Right ventricle myocardium superior (tissue), 1 donor: ENCODE measurements at places on chromosomes 5 and 9.

DNA sequence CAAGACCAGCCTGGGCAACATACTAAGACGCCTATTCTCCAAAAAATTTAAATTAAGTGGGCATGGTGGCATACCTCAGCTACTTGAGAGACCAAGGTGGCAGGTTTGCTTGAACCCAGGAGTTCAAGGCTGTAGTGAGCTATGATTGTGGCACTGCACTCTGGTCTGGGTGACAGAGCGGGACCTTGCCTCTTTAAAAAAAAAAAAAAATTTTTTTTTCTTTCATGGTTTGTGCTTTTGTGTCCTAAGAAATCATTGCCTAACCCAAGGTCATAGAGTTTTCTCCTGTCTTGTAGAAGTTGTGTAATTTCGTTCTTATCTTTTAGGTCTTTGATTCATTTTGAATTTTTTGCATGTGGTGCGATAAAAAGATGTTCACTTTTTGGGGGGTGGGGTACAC lies 12.3 kb downstream of the GPBP1 start:
- no peak for DNase-seq

DNA sequence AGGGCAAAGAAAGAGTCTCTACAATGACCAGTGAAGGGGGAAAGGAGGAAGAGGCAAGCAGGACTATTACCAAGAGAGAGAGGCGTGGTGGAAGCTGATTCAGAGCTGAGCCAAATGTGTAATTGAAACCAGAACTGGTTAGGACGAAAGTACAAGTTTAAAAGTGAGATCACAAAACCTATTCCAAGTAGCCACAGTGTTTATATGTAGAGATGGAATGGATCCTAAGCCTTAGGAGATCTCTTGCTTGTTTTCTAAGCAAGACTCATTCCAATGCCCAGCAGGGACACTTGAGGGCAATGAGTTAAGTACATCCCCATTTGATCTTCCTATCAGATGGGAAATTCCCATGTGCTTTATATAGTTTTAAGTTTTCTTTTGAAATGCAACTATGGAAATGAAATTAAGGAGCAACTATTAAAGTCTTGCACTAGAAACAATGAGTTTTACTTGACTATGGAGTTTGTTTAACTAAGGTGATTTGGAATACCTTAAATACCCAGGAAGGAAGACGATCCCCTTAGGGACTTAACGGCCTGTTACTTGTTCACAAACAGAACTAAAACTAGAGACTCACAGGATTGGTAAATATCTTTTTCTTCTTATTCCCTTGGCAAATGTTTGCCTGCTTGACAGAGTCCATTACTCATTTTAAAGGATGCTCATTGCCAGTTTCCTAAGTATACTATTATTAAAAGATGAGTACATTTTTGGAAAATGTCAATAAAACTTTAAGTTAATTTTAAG lies 51.1 kb upstream of the SNX2 start:
- no peak for DNase-seq

DNA sequence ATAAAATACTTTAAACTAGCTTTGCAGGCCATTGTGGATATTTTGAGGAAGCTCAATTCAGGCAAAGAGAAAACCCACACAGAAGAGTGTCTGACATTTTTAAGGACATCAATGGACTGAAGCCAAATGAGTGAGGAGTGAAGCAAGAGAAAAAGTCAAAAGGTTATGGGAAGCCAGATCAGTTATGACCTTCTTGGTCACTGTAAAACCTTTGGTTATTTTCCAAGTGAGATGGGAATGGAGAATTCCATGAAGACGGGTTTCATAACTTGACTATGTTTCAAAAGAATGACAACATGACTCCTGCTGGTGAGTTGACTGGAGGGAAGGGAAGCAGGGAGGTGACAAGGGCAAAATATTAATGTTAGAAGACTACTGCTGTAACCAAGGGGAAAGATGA lies 585.2 kb downstream of the EFNA5 start:
- DNase-seq: no peak

DNA sequence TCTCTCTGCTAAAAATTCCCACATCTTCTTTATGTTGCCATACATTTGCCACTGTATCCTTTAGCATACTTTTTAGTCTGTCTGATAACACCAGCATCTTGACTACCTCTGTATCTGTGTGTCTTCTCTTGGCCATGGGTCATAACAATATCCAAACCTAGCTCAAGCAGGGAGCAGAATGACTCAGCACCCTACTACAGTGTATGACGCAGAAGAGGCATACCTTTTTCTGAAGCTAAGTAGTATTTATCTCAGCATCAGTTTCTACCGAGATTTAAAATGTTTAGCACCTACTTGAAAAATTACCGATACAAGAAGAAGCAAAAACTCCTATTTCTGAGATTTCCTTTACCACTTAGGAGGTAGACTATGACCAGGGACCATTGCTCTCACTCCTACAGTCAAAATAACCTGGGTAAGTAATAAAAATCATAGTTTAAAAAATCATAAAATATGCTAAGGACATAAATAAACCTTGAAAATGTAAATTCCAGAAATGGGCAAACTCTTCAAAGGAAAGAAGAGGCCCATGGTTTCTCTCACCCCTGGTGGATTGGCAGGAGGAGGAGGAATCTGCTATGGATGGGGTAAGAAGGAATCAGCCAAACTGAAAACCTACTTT lies 286.5 kb downstream of the MAST4 start:
- no peak for DNase-seq

GRCh38 chr5:4255441-4255840 lies 659.8 kb downstream of the IRX1 start:
- no peak for DNase-seq

DNA sequence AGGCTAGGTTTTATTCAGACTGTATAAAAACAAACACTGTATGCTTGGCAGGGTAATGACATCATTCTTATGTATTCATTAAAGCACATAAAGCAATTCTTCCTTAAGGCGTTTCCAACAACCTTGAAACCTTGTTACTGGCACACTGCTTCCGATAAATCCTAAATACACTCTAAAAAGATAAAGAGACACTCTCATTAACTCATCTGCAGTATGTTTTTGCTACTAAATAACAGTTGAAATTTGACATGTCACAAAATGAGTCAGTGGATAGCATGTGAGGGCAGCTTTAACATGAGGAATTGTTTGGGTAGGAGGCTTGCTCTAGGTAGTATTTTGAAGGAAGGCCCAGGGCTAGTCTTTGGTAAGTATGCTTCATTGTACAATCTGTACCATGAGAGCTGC lies 13.7 kb downstream of the YIPF5 start:
- DNase-seq: no peak

DNA sequence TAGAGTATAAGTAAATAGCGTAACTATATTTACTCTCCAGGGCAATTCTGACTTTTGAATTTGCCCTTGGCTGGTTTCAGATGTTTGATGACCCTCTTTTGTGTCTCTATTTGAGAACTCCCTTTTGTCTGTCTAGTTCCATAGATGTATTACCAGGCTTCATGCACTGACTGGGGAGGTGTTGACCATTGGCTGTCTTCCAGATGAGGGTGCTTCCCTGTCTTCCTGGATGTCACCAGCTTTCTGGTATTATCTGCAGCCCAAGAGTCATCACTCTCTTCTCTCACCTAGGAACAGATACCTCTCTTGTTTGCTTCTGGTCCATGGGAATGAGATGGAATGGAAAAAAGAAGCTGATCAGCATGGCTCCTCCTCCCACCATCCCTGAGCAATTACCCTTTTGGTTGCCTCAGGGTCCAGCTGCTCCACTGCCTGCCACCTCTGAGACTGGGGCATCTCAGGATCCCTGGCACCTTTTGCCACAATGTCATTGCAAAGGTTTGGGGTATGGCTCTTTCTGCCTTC lies 58.7 kb upstream of the TMED7 start:
- no peak for DNase-seq

- no peak for DNase-seq
Measured at GRCh38 chr9:93592008-93592642, 15.7 kb downstream of the PHF2 start.

DNA sequence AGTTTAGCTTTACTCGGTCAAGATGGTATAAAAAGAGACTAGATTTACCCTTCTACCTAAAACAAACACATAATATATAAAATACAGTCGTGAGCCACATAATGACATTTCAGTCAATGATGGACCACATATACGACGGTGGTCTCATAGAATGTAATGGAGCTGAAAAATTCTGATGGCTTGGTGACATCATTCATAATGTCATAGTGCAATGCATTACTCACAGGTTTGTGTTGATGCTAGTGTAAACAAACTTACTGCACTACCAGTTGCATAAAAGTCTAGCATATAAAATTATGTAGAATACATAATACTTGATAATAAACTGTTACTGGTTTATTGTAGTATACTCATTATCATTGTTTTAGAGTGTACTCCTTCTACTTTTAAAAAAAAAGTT lies 115.9 kb upstream of the GDNF start:
- DNase-seq: no peak

DNA sequence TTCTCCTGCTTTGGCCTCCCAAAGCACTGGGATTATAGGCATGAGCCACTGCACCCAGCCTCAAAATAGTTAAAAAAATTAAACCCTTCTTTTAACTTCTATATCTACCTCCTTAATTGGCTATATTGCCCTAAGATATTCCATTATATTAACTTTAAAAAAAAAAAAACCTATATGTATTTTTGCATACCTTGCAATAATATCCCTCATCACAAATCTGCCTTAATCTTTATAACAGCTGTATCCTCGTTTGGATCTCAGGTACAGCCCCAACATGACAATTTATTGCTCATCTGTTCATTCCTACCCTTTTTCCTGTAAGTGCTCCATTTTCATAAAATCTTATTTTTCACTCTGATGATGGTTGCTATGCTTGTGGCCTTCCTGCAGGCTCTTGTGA lies 12.7 kb downstream of the GNPDA1 start:
- DNase-seq: no peak

GRCh38 chr5:155052532-155052931 lies 39.0 kb downstream of the KIF4B start:
- DNase-seq: no peak

DNA sequence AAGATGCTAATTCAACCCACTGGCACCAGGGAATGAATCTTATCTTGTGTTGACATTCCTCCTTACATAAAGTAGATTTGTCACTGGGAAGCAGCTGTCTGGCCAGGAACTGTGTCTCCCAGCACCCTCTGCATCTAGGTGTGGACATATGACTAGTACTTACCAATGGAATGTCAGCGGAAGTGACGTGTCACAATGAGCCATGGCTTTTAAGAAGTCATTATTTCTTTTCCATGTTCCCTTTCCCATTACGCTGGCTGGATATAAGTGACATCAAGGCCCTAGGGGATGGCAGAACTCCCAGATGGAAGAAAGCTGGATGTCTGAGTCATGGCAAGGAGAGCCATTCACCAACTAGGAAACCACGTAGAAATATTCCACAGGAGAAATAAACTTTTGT lies 84.7 kb upstream of the MAST4 start:
- no peak for DNase-seq

DNA sequence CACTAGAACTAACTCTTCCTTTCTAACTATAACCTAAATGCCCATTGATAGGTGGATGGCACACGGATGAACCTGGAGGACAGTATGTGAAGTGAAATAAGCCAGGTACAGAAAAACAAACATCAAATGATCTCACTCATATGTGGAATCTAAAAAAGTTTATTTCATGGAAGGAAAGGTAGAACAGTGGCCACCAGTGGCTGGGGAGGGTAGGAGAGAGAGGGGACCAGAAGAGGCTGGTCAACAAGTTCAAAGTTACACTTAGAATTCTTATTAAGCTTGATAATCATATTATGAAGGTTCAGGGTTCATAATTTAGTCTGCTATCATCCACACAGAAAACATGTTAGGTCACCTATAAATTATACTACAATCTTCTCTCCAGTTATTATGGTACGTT lies 107.6 kb upstream of the SLC12A2 start:
- DNase-seq: no peak

DNA sequence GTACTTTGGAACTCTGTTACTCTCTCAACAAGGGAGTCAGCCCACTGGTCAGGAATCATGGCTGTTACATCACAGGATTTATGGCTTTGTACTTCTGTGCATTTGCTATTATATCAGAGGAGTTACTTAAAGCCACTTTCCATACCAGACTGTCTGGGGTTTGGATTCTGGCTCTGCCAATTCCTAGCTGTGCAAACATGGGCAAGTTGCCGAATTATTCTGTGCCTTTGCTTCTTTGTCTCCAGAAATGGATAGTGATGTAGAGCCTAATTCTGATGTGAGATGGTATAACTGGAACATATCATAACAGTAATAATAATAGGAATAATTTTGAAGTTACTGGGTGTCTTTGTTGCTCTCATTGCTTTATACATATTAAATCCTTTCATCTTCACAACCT lies 1047.3 kb upstream of the SEMA6A start:
- no peak for DNase-seq
